ENCODE measurements at places on chromosomes 16 and 17.

DNA sequence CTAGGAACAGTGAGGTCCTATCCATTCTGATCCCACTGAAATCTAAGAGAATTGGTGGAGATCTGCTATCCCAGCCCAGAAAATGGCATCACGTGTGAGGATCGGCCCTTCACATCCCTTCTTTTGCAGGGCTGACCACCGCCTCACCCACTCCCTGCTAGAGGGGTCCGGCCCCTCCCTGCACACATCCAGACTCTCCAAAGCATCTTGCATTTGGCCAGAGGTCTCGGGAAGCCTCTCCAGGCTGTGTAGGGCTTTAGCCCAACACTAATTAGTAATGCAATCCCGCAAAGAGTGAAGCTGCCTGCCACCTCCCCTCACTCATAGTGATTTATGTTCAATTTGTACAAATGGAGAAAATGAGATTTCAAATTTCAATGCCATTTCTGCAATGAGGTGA, 434.4 kb upstream of the ZFHX3 start:
- DNase-seq = no peak

DNA sequence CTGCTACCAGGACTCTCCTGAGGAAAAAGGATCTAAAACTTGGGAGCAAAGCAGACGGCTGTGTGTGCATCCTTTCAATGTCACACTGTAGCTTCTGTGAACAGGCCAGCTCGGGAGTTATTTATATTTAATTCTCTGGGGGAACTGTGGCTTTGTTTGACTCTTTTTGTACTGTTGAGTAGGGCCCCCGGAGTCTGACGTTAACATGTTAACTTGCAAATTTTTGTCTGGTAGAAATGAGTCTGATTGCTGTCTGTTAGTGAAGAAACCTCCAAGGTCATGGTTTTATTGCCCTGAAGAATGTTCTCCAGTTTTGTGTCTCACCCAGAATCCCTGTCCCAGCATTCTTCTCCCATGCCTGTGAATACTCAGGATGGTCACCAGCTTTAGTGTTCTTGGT, 14.2 kb upstream of the KCNG4 start:
- no peak for DNase-seq

- DNase-seq = peak; percentile 49
These were observed 2.0 kb upstream of the KRT38 start for GRCh38 chr17:41442739-41443138.

- no peak for DNase-seq
These were observed 79.9 kb upstream of the CBX4 start for GRCh38 chr17:79919164-79919585.

DNA sequence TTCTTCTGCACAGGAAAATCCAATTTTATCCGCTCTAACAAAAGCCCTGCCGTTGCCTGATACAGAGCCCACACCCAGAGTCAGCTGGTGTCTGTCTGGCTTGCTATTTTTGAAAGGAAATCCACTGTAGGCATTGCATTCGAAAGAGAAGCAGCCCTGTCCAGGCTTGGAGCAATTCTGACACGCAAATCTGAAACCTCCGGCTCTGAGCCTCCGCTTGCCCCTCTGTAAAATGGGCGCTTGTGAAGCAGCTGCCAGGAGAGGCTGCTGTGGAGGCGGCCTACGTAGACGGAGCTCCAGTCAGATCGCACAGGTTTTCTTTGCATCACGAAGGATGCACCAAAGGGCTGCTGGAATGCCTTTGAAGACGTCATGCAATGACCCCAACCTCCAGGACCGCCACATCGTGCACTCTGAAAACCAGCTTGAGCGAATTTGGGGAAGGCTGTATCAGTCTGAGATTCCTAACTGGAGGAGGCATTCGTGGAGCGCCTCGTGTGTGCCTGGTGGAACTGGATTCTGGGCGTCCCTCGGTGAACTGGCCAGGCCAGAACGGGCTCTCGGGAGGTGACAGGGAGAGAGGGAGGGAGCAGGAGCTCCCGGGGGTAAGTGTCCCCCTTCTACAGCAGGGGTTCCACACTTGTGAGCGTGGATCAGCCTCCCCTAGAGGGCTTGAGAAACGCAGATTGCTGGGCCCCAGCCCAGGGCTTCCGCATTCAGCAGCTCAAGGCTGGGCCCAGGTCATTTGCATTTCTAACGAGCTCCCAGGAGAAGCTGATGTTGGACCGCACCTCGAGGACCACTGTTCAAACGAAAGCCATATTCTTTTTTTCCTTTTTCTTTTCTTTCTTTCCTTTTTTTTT, 215.5 kb downstream of the MRTFB start:
- no peak for DNase-seq

DNA sequence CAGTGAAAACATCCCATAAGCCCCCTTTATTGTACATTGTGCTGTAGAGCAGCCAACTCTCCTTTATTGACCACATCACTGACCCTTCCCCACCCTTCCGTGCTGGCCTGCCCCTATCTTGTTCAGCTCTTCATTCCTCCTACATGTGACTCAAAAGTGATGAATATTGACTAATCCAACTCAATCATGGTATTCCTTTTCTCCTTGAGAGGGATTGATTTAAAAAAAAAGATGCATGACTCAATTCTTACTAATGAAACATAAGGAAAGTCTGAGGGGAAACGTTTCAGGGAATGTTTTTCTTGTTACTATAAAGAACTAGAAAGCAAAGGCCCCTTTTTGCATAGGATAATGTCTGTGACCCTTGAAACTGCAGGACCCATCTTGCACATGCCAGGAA, 125.2 kb upstream of the SOX9 start:
- DNase-seq = peak; percentile 72

DNA sequence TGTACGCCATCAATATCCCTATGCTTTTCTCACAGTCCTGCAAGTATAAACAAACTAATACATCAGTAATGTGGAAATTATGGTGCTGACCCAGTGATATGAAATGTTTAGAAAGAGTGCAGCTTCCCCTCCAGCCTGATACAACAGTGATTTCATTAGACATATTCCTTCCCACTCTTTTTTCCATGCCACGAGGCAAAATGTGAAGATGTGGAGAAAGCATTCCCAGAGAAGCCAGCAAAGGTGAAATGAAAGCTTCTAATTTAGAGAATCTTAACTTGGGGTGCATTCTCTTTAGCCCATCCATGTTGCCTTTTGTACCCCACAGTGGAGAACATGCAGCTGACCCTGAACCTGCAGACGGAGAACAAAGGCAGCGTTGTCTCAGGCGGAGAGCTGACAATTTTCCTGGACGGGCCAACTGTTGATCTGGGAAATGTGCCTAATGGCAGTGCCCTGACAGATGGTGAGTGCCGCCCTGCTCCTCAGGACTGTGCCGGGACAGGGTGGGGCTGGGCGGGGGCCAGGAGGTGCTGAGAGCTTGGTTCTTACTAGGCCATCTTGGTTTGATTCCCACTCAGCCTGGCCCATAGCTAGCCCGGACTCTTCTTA, 77.8 kb downstream of the WWP2 start:
- no peak for DNase-seq

GRCh38 chr17:56636265-56636664, 42.8 kb downstream of the NOG start:
- DNase-seq = peak; percentile 41

GRCh38 chr17:27463235-27463677, 7.0 kb downstream of the KSR1 start:
- peak; percentile 38 for DNase-seq

DNA sequence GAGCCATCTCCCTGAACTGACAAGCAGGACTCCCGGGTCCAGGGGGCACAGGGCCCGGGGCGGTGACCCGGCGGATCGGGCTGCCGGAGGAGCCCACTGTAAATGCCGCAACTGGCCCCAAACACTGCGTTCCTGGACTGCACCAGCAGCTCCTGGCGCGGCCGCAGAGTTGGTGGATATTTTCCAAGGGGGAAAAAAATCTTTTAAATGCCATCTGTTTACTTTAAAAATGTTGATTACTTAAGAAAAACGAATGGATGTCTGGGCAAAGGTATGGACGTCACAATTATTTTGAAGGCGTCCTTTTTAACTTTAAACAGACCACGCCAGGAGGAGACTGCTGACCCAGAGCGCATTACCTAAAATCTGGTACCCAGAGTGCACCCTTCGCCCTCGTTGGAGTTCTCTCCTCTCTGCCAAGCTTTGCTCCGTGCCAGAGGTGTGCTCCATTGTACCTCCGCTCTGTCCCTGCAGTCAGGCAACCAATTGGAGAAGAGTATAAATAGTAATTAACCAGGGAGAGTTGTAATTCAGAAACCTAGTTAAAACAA, 3.4 kb downstream of the HS3ST3B1 start:
- DNase-seq = no peak

GRCh38 chr17:58191241-58191896, 1.2 kb upstream of the EPX start:
- DNase-seq = no peak

GRCh38 chr17:72804949-72805707, 287.4 kb downstream of the SLC39A11 start:
- DNase-seq = peak; percentile 4

GRCh38 chr17:6572972-6573370, 16.6 kb upstream of the PITPNM3 start:
- no peak for DNase-seq

GRCh38 chr17:15278924-15279477, 13.9 kb upstream of the PMP22 start:
- peak; percentile 97 for DNase-seq

DNA sequence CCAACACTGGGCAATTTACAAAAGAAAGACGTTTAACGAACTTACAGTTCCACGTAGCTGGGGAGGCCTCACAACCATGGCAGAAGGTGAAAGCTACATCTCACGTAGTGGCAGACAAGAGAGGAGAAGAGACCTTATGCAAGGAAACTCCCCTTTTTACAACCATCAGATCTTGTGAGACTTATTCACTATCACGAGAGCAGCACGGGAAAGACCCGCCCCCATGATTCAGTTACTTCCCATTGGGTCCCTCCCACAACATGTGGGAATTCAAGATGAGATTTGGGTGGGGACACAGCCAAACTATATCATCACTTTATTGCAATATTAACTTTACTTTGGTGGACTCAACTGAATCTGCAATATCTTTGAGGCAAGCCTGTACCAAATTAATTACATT, 11.9 kb upstream of the ENGASE start:
- no peak for DNase-seq

DNA sequence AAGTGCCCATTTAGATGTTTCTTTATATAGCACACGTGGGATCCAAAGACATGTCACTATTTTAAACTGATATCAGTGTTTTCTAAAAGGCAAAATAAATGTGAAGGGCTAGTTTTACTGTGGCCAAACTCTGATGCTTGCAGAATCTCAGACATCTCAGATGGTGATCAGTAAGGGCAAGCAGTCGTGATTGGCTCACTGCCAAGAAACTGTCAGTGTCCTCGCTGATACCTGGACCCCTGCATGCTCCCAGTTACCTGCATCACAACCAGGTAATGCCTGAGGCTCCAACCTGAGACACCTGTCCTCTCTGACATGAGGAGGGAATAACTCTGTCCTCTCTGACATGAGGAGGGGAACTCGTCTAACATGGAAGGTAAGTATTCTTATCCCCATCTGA, 114.0 kb downstream of the SPECC1 start:
- DNase-seq = no peak

DNA sequence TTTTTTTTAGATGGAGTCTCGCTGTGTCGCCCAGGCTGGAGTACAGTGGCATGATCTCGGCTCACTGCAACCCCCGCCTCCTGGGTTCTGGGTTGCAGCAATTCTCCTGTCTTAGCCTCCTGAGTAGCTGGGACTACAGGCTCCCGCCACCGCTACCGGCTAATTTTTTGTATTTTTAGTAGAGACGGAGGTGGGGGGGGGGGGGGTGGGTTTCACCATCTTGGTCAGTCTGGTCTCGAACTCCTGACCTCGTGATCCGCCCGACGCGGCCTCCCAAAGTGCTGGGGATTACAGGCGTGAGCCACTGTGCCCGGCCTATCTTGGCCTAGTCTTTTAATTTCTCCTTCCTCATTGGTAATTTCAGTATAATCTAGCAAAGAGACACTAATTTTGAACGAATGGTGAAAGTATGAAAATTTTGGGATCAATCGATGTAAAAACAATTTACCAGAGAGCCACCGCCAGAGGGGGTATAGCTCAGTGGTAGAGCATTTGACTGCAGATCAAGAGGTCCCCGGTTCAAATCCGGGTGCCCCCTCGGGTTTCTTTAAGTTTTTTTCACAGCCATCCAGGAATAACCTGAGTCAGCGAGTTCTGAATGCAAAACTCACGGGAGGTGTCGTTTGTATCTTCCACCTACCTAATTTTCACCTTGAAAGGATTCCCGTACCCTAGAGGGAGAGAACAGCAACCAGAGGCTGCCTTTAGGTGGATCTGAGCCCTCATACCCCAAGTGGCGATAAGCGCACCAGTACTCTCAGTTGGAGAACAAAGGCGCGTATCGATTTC, 2.5 kb upstream of the LASP1 start:
- DNase-seq = peak; percentile 82

GRCh38 chr17:37179893-37180292, 195.9 kb upstream of the C17orf78 start:
- peak; percentile 88 for DNase-seq

DNA sequence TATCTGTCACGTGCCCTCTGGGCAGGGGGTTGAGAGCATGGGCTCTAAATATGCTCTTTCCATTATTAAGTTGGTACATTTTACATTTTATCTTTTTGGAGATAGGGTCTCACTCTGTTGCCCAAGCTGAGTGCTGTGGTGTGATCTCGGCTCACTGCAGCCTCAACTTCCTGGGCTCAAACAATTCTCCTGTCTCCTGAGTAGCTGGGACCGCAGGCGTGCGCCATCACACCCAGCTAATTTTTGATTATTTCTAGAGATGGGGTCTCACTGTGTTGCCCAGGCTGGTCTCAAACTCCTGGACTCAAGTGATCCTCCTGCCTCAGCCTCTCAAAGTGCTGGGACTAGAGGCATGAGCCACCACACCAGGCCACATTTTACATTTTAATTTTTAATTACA, 43.9 kb upstream of the KDM6B start:
- DNase-seq = no peak

DNA sequence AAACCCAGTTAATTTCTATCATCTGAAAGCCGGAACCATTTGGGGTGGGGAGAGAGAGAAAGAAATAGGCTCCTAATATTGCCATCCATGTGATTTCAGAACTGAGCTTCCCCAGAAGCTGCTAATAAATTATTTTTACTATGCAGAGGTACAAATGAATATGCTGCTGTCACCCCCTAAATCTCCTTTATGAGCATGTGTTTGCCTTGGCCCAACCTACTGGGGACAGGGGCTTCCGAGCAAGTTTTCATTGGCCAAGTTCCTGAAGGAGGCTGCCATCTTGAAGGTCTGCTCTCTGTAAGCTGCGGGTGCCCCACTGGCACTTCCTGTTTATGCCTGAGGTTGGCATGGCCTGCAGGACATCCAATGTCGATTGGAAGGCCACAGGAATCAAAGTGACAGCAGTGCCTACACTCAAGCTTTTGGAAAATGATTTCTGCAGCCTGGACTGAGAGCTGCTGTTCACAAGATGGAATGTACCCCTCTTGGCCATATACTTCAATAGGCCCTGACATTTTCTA, 194.7 kb downstream of the XYLT1 start:
- DNase-seq = no peak

- DNase-seq = peak; percentile 90
These were observed 5.7 kb upstream of the LPO start for GRCh38 chr17:58232707-58233156.

- DNase-seq = no peak
These were observed 19.1 kb upstream of the CACNG1 start for GRCh38 chr17:67025216-67025792.
